ENCODE measurements at places on chromosomes 12 and 14.

DNA sequence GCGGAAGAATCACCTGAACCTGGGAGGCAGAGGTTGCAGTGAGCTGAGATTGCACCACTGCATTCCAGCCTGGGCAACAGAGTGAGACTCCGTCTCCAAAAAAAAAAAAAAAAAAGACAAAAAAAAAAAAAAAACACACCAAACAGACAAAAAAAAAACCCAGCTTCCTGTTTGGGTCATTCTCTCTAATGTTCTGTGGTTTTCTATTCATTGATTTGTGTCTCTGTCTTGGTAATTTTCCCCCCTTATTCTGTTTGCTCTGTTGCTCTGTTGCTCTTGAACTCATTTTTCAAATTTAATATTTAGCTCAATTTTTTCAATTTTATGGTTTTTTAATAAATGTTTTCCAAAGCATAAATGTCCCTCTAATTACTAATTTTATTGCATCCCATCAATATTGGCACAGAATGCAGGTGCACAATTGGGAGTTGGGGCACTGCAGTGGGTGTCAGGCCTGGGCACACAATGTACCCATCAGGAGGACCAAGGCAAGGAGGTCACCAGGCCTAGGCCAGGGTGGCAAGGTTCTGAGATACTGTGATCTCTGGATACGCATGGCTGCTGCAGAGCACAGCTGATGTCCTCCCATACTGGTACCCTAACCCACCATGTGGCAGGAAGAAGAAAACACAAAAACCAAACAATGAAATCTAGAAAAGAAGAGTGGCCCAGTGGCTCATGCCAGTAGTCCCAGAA is 8.0 kb upstream of the GNPTAB start:
- no peak for DNase-seq

DNA sequence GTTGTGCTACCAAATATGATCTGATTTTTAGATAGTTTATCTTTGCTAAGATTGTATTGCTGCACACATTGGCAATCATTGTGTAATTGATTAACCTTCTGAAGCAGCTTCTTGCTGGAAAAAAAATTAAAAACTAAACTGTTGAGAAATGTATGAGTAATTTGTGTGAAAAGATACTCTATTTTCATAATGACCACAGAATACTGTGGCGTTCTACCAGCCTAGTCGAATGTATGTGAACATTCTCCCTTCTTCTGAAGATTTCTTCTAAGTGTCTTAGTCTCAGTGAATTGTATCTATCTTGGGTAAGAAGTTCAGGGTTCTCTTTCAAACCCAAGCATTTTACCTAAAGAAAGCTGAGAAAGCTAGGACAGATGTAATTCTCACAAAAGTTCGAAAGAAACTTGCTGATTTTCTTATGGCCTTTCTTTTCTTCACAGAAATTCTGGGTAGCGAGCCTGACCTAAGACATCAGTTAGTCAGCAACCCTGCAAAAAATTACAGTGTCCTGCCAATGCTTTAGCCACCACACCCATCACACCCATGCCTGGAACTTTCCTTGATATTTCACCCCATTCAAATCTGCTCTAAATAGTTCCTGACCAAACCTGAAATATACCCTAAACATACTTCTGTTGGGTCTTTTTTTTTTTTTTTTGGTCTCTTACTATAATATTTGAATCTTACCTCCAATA is 27.1 kb upstream of the C12orf71 start:
- no peak for DNase-seq

GRCh38 chr14:91454580-91454979 is 37.0 kb upstream of the CCDC88C start:
- DNase-seq: no peak

DNA sequence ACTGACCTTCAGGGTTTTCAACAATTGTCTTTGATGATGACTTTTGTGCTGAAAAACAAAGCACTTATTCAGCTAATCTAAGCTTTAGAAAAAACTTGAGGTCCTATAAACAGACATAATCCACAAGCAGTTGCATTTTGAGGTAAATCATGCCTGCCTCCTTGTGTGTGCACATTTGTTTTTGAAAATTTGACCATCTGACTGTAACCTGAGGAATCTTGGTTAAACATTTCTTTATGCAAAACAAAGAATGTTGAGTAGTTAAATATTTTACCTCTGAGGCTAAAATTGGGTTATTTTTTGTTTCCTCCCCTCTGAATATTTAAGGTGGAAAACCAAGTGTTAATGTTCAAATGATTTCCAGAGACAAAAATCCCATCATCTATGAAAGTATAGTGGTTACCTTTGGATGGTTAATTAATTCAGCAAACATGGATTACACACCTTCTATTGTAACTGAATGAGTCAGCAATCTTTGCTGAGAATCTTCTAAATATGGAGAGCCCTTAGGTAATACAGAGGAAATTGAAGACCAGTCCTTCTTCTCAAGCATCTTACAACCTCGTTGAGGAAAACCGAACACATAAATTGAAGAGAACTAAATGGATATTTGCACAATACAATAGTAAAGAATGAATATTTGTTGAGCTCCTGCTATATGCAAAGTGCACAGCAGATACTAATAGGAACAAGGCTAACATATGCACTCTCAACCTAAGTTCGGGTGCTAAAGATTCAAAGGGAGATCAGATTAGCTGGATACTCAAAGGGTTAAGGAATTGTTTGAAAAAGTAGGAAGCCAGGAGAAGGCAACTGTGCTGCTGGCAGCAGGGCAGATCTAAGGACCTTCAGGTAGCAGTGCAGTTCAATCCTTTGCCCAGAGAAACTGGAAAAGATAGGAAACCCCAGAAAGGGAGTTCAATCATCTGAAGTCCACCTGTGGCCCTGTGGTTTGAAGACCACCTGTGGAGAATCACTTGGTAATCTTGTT is 115.2 kb downstream of the BMP4 start:
- no peak for DNase-seq

DNA sequence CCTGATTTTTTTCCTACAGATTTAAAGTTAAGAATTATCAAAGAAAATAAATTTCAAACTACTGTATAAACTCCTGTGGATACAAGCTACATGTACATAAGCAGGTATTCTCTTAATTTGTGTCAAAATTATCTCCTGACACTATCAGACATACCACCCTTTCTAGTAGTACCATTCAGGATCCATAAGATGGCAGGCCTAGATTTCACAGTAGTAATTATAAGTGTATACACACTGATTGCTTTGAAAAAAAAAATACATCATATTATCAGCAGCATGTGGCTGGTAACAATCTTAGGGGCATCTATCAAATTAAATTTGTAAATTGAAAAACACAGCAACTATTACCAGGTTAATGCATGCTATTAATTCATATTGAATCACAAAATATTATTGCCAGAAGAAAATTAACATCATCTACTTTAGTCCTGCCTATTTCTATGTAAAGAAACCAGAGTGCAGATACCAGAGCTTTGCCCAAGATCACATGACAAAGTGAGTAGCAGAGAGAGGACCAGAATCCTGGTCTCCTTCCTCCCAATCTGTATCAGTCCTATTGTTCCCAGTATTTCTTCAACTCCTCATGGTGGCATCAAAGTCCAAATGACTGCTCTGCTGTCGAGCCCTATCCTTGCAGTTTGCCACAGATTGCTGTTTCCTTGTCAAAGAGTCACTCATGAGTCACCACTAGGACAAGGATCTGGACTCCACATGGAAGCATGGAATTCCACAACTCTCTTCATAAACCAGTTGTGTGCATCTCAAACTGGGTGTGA is 27.7 kb upstream of the CALM1 start:
- DNase-seq: no peak

DNA sequence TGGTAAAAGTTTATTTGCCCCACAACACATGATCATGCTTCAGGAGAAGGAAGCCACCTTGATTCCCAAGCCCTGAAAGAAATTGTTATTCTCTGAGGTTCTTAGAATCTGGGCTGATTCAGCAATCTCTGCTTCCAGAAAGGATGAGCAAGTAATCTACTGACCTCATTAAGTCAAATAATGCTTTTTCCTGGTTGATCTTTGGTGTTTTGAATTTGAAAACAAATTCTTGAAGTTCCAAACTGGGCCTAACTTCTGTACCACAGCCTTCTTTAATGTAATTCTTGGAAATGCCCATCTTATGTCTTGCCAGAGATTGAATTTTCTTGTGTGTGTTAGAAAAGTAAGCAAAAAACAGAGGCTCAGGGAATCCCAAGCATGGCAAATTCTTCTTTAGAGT is 319.2 kb upstream of the DDHD1 start:
- no peak for DNase-seq

DNA sequence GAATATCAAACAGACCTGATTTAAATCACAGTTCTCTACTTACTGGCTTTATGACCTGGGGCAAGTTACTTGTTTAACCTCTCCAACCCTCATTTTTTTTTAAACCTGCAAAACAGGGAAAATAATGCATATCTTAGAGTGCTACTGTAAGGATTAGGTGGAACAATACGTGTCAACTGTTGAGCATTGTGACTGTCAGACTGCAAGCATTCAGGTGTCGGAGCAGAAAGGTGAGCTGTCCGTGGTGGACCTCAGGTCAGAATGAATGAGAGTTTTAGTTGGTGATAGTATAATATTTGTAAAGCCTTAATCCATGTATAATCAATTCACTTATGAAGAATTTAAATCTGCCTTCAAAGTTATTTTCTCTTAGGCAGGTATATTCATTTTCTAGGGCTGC is 404.2 kb downstream of the ETNK1 start:
- DNase-seq: no peak

DNA sequence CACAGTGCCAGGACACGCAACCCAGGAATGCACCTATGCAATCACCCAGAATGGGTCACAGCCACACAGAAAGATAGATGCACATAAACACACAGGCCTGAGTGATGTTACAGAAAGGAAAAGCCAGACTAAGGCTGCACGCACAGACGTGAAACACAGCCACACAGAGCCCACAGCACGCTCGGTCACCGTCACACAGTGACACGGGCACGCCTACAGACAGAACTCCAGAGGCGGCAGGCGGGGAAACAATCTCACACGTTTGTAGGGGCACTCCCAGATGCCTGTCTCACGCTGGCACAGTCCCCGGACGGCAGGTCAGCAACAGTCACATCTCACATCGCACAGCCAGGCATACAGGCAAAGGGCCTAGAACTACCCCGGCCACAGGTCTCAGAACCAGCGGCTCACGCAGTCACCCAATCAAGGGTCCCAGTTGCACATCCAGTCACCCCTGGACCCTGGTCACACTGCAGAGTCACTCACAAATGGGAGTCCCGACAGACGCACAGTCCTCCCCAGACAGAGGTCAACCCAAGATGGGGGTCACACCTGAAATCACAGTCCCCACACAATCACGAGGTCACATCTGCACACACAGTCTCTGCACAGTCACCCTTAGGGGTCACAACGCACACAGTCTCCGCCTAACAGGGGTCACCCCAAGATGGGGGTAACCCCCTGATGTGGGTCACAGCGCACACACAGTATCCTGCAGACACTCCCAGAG is 790 bp downstream of the SSH1 start:
- DNase-seq: peak; percentile 86

GRCh38 chr12:63151623-63152320 is 771 bp upstream of the AVPR1A start:
- DNase-seq: peak; percentile 58

- no peak for DNase-seq
Measured at GRCh38 chr14:65226824-65227604, 124.7 kb upstream of the MAX start.

- DNase-seq: no peak
Measured at GRCh38 chr12:33192226-33192625, 247.4 kb downstream of the SYT10 start.

- no peak for DNase-seq
Measured at GRCh38 chr12:77130193-77130592, 64.8 kb upstream of the E2F7 start.

GRCh38 chr12:29528161-29528560 is 30.7 kb upstream of the OVCH1 start:
- no peak for DNase-seq

DNA sequence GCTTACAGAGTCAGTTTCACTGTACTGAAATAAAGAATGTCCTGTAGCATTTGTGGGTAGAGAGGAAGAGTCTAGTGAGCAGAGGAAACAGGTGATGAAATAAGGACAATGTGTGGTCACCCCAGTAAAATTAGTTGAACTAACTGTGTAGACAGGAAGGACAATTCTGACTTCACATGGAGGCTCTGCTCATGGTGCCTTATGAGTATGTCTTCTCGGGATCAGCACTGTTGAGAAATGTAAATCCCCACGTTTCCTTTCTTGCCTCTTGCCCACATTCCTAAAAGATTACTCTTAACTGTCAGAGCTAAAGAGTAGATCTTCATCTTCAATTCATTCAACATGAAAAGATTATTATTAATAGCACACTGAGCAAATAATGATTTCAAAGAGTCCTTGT is 113.2 kb upstream of the FLRT2 start:
- DNase-seq: peak; percentile 72

GRCh38 chr14:100025111-100025510 is 40.1 kb upstream of the EVL start:
- peak; percentile 20 for DNase-seq

DNA sequence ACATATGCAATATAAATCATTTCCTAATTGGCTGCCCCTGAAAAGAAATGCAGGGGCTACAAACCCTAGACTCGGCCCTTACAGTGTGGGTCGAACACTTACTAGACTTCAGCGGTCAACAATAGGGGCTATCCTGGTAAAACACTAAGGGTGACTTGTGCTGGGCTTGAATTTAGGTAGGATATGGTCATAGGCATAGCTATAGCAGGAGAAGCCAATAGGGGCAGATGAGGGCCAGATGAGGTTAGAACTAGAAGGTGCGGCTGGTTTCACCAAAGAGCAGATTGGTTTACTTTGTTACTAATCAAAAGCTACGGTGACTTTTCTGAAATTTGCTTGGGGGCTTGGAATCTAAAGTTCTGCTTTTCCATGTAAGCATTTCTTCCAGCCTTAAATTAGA is 282.3 kb upstream of the DIO2 start:
- peak; percentile 19 for DNase-seq

GRCh38 chr12:27907766-27908165 is 64.8 kb downstream of the PTHLH start:
- no peak for DNase-seq

DNA sequence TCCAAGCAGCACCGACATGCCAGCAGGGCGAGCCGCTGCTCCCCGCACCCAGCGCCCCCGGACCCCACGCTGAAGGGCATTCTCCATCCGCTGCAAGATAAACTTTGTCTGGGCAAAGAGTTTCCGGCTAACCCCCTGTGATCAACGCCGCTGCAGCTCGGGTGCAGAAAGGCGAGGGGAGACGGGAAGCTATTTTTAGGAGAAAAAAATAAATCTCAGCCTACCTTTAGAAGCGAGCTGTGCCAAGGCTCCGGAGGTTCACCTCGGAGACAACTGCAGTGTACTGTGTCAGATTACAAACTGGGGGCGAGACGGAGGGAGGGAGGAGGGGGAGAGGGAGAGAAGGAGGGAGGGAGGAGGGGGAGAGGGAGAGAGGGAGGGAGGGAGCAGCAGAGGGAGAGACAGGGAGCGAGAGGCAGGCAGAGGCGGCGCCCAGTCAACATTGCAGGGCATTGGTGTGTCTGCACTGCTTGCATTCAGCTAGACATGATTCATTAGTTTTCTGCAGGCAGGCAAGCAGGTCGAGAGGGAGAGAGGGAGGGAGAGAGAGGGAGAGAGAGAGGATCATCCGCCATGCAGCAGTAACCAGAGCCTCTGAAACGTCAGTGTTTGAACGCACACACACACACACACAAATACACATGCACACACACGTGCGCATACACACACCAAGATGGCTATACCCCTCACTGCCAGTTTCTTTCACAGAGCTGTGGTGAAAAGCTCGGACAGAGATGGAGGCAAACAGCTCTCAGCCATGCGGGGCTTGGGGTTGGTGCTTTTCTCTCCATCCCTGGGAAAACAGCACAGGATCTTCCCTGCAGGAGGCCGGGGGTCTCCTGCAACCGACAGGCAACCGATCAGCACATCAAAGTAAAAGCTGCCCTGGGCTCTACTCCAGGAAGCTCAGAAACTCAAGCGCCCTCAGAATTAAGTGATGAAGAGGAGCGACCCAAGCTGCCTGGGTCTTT is at the start of gene RIMBP2:
RIMBP2 (minus strand) TSS at position 302 of the 971 bp plus-strand sequence. CDS start 237,286 bp downstream, outside the sequence.
- DNase-seq: no peak

- DNase-seq: no peak
Measured at GRCh38 chr12:54389607-54390175, 5.2 kb upstream of the ZNF385A start.

All from suppressor macrophage treated with lipopolysaccharide for 1 hour (primary cell).